Left lung (tissue), 14 donors: ENCODE measurements at places on chromosomes 6 and 20.

- H3K4me1 ChIP-seq, result peaks cover 29% of the 10 kb centered on the region
- H3K27ac ChIP-seq, result no peak overlapping the region
- no peak overlapping the region for H3K4me3 ChIP-seq
Measured at GRCh38 chr6:36491378-36491965, 48.7 kb downstream of the KCTD20 start.

- no peak overlapping the region for H3K4me3 ChIP-seq
- no peaks in the 10 kb centered on the region for H3K4me1 ChIP-seq
- no peaks in the 10 kb centered on the region for H3K27me3 ChIP-seq
Measured at GRCh38 chr6:81693266-81693665, 59.2 kb downstream of the TENT5A start.

GRCh38 chr6:110990840-110991576 lies 9.2 kb downstream of the RPF2 start:
- peaks cover 86% of the 10 kb centered on the region for H3K36me3 ChIP-seq
- H3K4me1 ChIP-seq, result no peaks in the 10 kb centered on the region

GRCh38 chr6:12235341-12235740 lies 54.8 kb upstream of the EDN1 start:
- no peak overlapping the region for H3K4me3 ChIP-seq
- H3K27ac ChIP-seq, result peak overlapping the region; percentile 13
- no peak for DNase-seq
- H3K4me1 ChIP-seq, result no peaks in the 10 kb centered on the region
- no peaks in the 10 kb centered on the region for H3K36me3 ChIP-seq

GRCh38 chr20:38599410-38599882 lies 2.2 kb upstream of the ARHGAP40 start:
- H3K4me1 ChIP-seq, result no peaks in the 10 kb centered on the region
- no peak overlapping the region for H3K27ac ChIP-seq
- peak; percentile 90 for DNase-seq

DNA sequence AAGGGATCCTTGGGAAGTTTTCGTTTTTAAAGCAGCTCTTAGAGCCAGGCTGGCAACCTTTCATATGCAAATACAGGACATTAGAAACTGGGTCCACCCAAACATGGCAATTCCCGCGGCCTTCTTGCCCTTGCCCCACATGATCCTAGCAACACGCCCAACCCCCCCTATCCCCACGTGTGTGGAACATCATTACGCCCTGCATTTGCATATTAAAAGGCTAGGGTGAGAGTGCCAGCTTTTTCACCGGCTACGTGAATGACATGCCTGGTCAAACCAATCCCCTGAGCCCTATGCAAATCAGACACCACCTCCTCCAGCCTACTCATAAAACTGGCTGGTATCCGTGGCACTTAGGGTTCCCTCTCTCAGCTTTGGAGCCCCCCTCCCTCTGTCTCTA lies 88.1 kb downstream of the TNFRSF21 start:
- no peak overlapping the region for H3K4me3 ChIP-seq
- H3K27ac ChIP-seq, result no peak overlapping the region
- H3K27me3 ChIP-seq, result no peaks in the 10 kb centered on the region

- peaks cover 5% of the 10 kb centered on the region for H3K4me1 ChIP-seq
- H3K27ac ChIP-seq, result no peak overlapping the region
- H3K4me3 ChIP-seq, result no peak overlapping the region
- H3K27me3 ChIP-seq, result no peaks in the 10 kb centered on the region
- no peaks in the 10 kb centered on the region for H3K36me3 ChIP-seq
- no peak for DNase-seq
Measured at GRCh38 chr6:157374889-157375443, 6.0 kb upstream of the ZDHHC14 start.
